ENCODE measurements at places on chromosomes 1 and 21.

DNA sequence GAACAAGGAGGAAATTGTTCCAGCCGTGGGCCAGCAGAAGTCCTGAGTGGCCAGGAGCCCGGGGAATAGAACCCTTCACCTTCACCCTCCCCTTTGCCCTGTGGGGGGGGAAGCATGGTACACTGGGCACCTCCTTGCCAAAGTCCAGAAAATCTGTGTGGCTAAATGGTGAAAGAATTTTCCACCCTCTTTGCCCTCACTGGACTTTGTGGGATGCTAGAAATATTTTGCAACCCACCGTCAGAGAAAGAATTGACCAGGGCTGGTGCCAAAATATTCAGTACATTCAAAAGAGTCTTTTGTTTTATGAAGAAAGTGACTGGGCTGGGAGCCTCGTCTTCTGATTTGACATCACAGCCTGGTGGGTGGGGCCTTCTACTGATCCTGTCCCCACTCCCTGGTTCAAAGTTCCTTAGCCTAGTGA lies 14.6 kb downstream of the NFASC start:
- no peak for DNase-seq

GRCh38 chr1:59640851-59641250 lies 173.9 kb upstream of the HOOK1 start:
- no peak for DNase-seq

DNA sequence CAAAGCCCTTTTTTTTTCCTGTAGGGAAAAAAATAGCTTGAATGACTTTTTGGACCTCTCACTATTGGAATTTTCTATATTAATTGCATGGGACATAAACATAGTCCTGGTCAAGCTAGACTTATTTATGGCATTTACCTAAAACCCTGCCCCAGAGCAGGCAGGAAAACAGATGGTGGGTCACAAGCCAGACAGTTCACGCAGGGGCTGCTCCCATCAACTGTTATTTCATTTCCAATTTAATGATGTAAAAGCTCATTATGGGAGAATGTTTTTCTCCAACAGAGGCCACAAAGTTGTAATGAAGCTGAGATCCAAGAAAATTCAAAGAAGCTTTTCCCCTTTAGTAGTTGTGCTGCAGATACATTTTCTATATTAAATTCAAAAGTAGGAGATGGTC lies 99.2 kb downstream of the SGIP1 start:
- DNase-seq, result no peak

DNA sequence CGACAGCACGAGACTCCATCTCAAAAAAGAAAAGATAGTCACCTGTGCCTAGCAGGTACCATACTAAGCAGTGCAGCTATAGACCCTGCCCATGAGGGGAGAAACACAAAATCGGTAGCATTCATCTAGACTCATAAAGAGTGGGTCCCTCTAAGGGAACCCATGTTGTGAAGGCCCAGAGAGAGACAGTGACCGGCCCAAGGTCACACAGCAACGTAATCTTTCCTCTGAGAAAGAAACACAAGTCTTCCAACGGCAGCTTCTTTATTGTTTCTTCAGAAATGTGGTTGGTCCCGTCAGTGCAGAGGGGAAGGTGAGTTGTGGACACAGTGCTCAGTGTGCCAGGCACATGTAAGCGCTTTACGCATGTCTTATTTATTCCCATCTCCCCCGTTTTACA lies 198.6 kb upstream of the TMEM51 start:
- DNase-seq, result no peak

DNA sequence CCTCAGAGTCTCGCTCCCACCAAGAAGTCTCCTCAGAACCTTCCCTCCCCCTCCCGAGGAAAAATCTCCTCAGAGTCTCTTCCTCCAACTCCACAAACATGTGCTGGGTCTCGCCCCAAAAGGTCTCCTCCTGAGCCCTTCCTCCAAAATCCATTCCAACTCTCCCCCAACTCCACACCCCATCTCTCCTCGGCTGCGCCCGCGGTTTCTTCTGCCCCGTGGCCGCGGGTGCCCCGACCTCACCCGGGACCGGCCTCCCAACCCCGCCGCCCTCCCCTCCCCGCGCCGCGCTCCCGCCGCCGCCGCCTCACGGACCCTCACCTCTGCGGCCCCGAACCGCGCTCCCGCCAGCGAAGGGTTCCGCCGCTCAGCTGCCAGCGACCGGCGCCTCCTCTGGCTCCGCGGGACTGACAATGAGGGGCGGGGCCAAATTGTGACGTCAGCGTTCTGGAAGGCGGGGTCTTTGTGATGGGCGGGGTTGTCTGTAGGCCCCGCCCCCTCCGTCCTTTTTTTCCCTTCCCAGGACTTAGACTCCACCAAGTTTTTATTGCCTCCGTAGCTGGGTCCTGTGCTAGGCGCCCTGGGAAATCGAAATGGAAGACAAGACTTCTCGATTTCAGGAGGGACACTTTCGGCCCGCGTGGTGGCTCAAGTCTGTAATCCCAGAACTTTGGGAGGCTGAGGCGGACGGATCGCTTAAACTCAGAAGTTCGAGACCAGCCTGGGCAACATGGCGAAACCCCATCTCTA lies at the start of gene LUZP1:
LUZP1 (minus strand) TSS at position 412 of the 750 bp plus-strand sequence.
- DNase-seq, result no peak

- DNase-seq, result no peak
These were observed 5.7 kb upstream of the RHEX start for GRCh38 chr1:206047271-206047670.

DNA sequence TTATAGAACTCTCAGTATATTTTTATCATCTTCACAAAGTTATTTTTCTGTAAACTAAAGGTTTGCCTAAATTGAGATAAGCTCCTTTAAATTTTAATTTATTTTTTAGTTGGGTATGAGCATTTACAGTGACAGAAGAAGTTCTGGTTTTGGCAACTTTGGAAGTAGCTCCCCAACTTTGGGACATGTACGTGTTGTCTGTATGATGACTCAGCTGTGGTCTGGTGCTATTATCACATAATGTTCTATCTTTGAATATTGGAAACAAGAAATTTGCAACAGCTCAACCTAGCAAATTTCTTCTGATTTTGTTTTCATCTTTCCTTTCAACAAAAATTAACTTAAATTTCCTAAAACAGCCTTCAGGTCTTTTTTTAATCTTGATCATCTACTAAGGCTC lies 46.6 kb upstream of the C1orf105 start:
- no peak for DNase-seq

DNA sequence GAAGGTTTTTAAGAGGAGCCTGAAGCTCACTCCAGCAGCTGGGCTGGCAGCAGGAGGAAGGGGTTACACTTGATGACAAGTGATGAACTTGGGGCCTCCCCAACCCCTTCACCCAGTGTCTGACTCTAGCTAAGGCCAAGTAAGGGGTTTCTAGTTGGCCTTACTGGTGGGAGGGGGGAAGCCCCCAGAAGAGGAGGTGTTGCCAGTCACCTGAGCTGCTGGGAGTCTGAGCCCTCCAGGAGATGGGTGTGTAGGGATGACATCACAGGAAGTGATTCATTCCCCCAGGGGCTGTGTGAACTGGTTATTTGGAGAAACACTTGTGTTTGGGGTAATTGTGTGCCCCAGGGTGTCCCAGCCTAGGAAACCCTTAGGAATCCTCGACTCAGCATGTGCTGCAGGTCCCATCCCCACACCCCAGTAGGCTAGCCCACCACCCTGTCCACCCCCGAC lies 3.1 kb downstream of the PADI1 start:
- no peak for DNase-seq

DNA sequence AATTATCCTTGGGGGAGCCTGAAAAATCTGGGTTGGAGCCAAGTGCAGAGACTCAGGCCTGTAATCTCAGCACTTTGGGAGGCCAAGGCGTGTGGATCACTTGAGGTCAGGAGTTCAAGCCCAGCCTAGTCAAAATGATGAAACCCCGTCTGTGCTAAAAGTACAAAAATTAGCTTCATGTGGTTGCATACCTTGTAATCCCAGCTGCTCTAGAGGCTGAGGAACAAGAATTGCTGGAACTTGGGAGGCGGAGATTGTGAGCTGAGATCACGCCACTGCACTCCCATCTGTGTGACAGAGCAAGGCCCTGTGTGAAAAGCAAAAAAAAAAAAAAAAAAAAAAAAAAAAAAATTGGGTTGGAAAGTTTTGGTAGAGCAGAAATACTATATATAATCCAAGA lies 1563.6 kb upstream of the PRMT6 start:
- no peak for DNase-seq

DNA sequence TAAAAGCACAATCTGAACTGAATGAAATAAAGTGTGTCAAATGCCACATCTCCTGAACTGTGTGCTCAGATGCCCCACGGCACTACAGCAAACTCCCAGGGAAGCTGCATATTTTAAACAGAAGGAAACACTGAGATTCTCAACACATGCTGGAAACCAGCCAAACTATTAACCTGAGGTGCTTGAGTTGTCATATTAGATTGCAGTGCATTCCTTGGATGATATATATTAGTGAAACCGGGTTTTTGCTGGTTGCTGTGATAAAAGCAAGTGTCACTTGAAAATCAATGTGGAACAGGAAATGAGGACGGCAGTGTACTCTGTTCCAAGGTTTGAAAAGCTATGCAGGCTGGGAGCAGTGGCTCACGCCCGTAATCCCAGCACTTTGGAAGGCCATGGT lies 8.7 kb downstream of the SYNJ1 start:
- DNase-seq, result no peak

GRCh38 chr1:208245185-208245705 lies 1.1 kb upstream of the PLXNA2 start:
- DNase-seq, result peak; percentile 58

GRCh38 chr1:65003316-65003664 lies 36.9 kb upstream of the JAK1 start:
- DNase-seq, result no peak

DNA sequence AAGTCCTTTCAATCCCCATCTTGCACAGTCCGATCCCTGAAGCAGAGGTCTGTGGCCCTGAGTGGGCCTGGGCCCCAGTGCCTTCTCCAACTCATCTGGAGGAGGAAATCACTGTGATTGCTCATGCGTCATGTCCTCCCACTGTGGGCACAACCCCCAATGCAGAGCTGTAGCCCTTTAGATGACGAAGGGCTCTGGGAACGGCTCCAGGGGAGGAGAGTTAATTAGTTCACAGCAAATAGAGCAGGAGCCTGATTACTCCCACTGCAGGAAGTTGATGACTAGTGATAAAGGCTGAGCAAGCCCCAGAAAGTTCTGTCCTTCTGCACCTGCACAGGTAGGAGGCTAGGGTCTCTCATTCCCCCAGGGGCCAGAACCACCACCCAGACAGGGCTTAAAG lies 111.5 kb downstream of the CCDC185 start:
- DNase-seq, result peak; percentile 33

DNA sequence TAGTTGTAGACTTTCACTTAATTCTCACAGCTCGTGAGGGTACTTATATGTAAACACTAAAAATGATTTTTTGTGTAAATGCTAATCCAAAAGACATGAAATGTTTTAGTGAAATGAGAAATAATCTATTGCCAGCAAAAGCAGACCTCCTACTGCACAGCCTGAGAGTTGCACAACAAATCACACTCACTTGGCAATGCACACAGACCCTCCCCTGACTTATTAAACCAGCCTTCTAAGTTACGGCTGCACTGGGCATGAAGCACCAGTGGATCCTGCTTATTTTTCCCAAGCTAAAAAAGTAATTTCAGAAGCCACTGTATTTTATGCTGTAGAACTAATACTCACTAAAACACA lies 10.3 kb downstream of the ERRFI1 start:
- no peak for DNase-seq

- no peak for DNase-seq
These were observed 89.5 kb upstream of the CD53 start for GRCh38 chr1:110783292-110783918.

GRCh38 chr1:240338837-240339236 lies 247.2 kb downstream of the FMN2 start:
- DNase-seq, result no peak

DNA sequence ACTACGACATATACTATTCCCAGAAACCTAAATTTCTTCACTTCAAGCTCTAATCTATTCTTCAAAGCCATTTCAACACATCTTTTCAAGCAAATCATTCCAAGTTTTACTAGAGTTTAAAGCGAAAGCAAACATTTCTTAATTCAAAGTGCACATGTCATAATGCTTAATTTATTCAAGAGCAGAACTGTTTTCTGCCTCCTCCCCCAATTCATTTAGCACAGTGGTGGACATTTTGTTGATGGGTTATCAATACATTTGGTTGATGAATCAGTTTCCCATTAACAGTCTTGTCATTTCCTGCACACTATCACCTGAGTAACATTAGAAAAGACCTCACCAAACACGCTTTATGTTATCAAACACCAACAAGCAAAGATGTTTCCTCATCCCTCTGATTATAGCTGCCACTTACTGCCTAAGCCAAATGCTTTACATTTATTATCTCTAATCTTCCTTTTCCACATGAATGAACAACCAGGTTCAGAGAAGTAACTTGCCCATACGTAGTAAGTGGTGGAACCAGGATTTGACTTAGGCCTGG lies 2.0 kb downstream of the SRSF4 start:
- DNase-seq, result no peak

- no peak for DNase-seq
These were observed 28.5 kb upstream of the ANGPTL1 start for GRCh38 chr1:178899402-178899801.

DNA sequence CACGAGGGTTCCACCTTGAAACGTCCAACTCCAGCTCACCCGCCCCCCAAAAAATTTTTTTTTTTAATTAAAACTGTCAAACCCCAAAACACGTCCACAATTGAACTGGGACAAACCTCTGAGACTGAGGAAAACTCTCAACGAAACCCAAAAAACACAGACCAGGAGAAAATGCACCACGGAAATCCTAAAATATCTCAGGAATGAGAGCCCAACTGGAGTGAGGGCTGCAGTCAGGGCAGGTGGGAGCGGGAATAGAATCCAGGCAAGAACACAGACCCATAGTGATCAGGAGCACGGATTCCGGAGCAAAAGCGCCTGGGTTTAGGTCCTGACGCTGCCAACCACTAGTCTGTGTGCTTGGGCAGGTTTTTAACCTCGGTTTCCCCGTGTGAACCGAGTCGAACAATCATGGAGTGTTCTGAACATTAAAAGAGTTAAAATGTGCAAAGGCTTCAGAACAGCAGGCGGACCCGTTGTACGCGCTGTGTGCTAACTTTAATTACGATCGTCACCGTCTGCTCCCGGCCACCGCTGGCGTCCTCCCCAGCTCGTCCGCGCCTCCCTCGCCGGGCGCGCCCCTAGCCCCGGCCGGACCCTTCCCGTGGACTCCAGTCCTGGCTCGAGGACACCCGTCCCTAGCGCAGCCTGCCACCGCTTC lies 624 bp downstream of the ARHGAP29 start:
- no peak for DNase-seq

DNA sequence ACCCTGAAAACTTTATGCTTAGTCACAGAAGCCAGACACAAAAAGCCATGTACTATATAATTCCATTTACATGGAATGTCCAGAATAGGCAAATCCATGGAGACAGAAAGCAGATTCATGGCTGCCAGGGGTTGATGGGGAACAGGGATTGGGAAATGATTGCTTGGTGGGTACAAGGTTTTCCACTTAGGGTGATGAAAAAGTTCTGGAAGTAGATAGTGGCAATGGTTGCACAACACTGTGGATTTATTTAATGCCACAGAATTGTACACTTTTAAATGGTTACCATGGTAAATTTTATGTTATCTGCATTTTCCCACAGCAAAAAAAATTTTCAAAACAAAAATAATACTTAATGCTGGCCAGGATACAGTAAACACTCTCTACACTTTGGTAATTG lies 40.6 kb downstream of the ENAH start:
- no peak for DNase-seq

All from BJ (cell line).